ENCODE measurements at places on chromosomes 1 and 21.
A peak's percentile ranks its signal among the peaks of the same experiment; 100 is the strongest.

DNA sequence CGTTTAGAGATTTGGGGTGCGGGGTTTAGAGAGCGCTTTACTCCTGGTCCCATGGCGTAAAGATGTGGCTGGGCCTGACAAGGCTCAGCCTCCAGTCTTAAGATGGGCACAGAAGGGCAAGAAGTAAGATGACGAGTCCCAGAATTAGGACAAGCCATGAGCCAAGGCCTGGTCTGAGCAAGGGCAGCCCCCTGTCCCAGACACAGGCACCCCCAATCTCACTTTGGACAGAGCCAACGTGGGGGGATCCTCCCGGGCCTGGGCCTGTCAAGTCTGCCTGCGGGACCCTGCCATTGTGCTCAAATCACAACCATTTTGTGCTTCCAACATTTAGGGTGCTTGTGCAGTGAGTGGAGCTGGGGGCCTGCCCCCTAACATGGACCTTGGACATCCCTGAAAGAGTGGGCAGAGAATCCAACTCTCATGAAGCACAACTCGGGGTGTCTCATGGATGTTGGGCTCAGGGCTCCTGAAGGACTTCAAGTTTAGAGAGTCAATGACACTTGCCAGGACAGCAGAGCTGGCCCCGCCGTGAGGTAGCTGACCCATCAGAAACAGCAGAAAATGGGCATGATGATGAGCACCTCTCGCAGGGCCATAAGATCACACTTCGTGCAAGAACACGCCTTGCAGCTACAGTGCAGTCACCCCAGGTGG is 52.6 kb downstream of the KIF21B start:
- DNase-seq: no peak

DNA sequence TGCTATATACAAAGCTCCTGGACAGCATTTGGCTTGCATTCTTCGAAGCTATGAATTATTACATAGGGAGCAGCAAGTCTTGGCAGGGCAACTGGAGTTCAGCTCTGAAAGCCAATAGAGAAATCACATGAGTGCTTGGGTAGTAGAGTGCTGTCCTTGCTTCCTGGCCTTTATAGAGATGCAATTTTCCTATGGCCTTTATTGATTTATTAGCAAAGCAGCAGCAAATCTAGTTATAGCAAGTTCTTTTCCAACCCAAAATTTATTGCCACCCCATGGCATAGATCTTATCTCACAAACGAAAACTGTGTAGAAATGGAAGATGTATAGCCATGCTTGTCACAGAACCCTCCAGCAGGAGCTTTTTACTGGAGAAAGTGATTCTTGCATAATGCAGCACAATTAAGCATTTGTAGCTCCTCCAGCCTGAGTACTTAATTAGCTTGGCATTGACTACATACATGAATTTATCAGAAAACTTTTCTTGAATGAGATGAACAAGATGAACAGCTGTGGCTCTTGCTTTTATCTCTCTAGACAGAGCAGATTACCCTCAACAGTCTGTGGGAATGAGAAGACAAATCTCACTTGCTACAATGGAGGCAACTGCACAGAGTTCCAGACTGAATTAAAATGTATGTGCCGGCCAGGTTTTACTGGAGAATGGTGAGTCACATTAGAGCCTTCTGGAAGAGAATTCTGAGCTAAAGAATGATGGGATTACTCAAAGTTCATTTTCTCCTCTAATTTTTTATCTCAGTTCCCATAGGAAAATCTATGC is 170.1 kb downstream of the CRB1 start:
- DNase-seq: no peak

DNA sequence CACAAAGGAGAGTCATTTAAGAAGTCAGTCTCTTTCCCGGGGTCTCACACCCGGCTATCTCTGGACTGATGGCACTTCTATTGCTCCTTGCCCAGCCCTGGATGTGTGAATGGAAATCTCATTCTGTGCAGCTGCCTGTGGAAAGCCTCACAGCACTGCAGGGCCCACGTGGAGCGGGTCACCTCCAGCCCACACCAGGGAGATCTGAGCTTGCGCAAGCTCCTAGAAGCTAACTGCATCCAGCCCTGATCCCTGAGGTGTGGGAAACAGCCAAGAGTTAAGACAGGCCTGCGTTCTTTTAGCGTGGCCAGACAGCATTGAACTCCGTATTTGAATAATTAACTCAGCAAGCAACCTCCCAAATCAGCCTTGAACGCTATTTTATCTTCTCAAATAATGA is 150.5 kb downstream of the LRIG2 start:
- DNase-seq: no peak

DNA sequence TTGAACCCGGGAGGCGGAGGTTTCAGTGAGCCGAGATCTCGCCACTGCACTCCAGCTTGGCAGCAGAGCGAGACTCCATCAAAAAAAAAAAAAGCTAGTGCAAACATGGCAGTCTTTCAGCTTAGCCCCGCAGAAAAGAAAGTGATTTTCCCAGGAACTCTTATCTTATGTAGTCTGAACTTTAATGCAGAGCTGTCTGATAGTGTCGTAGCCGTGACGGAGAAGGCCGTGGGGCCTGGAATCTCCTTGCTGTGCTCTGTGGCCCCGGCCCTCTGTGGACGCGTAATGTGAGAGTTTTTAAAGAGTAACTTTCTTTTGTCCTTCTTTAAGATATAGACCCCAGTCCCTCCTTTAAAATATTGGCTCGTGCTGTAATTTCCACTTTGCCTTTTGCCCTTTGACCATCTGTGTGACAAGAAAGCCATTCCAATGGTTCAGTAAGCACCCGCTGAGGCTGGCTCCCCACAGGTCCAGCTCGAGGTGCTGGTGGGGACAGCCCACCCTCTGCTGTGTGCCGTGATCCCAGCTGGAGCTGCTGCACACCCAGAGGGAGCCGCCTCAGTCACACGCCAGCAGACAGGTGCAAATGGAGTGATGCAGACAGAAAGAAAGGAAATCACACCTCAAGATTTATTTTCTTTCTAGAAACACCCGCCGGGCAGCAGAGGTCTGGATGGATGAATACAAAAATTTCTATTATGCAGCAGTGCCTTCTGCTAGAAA is 164.0 kb downstream of the PGBD5 start:
- DNase-seq: no peak

DNA sequence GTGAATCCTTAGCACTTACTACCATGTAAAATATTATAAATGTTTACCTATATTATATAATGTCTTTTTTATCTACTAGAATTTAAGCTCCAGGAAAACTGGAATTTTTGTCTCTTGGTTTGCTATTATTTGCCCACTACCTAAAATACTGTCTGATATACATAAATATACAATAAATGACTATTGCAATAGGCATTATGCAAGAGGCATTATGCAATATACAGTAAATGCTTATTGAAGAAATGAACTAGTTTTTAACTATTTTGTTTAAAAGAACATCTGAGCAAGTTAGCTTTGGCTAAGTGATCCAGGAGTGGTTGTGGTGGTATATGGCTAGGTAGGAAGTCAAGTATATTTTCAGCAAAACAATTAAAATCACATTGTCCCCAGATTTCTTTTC is 640.2 kb upstream of the PKN2 start:
- no peak for DNase-seq

GRCh38 chr21:31490443-31490842 is 146.4 kb upstream of the TIAM1 start:
- no peak for DNase-seq

DNA sequence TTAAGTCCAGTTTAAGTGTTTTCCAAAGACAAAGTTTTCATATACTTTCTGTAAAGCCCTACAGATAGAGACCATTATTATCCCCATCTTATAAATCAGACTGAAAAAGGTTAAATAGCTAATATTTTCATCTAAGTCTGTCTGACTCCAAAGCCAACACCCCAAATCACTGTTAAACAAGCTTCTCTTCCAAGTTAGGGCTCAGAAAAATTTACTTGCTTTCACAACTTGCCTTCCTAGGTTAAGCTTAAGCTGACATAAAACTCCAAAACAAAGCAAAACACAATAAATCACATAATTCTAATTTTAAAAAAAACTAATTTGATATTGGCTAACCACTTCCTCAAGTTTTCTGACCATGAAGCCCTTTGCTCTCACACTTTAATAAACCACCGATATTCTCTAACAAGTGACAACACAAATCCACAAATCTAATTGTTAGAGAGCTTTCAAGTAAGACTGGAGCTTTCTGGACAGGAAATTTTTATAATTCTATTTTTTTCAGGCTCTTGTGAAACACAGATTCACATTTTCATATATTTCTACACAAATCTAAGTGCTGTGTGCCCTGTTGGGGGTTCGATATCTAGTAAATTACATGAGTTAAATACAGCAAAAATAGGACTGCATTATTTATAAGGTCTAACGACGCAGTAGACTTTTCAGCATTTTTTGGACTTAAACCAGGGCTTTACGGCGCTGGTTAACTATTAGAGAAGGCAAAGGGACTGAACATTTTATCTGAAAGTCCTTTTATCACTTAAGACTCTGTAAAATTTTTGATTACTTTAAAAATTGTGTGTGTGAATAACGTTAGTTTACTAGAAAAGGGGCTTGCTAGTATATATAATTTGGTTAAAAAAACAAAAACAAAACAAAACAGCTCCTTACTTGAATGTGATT is 2.1 kb downstream of the GNG12 start:
- peak; percentile 44 for DNase-seq
